SJSA1 (cell line): ENCODE measurements at places on chromosomes 2 and 18. TPM values are rescaled to one million over a fixed set of nuclear protein-coding genes. Genes with fewer than 3 reads are reported as not detected.

ALS2 gene
- total RNA-seq: 15.8 and 28.2 TPM in 2 replicates

MATN3 gene
- total RNA-seq: 2.9 and 4.3 TPM in 2 replicates

NETO1 gene
- not detected in 2 replicates for total RNA-seq

FOXD4L1 gene
- total RNA-seq: not detected in 2 replicates

ANKRD12 gene
- 30.7 and 38.8 TPM in 2 replicates for total RNA-seq

MC4R gene
- not detected in 2 replicates for total RNA-seq

SLC8A1 gene
- total RNA-seq: 17.6 and 20.1 TPM in 2 replicates

UGT1A3 gene
- total RNA-seq: not detected in 2 replicates

SPP2 gene
- total RNA-seq: not detected in 2 replicates

MROH2A gene
- total RNA-seq: not detected in 2 replicates

KIF1A gene
- not detected in 2 replicates for total RNA-seq

SPC25 gene
- total RNA-seq: 53.0 and 64.8 TPM in 2 replicates

CACNB4 gene
- total RNA-seq: not detected in 2 replicates

GDF7 gene
- 0.03 TPM in 1 of 2 replicates, not detected in the other for total RNA-seq

ASB18 gene
- 1.1 TPM in 1 of 2 replicates, not detected in the other for total RNA-seq

SLC25A52 gene
- not detected in 2 replicates for total RNA-seq

MREG gene
- 0.22 and 1.9 TPM in 2 replicates for total RNA-seq
